Activated naive CD4-positive, alpha-beta T cell treated with anti-CD3 and anti-CD28 coated beads for 36 hours (primary cell): ENCODE measurements at places on chromosomes 3 and 15. TPM values are rescaled to one million over a fixed set of nuclear protein-coding genes. Genes with fewer than 3 reads are reported as not detected.

CCR1 gene
- not detected for total RNA-seq

DUOXA2 gene
- not detected for total RNA-seq

CSPG4 gene
- not detected for total RNA-seq

GOLGA8K gene
- not detected for total RNA-seq

GRCh38 chr15:40365624-40366456, 7.8 kb downstream of the DISP2 start:
- no peak overlapping the region for H3K4me3 ChIP-seq
- peaks cover 11% of the 10 kb centered on the region for H3K4me1 ChIP-seq
- H3K27me3 ChIP-seq, result no peaks in the 10 kb centered on the region
- no peak for DNase-seq
- H3K27ac ChIP-seq, result no peak overlapping the region

DNA sequence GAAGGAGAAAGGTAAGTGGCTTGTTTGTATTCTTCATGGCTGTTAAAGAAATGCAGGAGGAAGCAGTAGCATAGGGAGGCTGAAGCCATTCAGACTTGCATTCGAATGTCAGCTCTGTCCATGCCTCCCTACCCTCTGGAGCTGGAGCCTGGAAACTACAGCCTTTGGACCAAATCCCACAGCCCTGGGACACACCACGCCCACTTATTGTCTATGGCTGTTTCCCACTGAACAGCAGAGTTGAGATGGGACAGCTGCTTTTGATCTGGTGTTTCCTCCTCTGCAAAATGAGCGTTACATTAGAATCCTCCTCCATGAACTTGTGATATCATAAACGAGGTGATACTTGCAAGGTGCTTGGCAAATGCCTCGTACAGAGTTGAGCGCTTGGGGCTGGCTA, 3.6 kb downstream of the FAM107A start:
- peaks cover 3% of the 10 kb centered on the region for H3K4me1 ChIP-seq
- H3K27me3 ChIP-seq, result no peaks in the 10 kb centered on the region
- DNase-seq, result no peak
- no peak overlapping the region for H3K4me3 ChIP-seq
